ENCODE measurements at places on chromosomes 6 and 20.
A peak's percentile ranks its signal among the peaks of the same experiment; 100 is the strongest.

- DNase-seq: no peak
These were observed 164.7 kb upstream of the SNX9 start for GRCh38 chr6:157658301-157658700.

- no peak for DNase-seq
These were observed 43.4 kb downstream of the SLC23A2 start for GRCh38 chr20:4957939-4958362.

- DNase-seq: no peak
These were observed 49.8 kb upstream of the ENPP5 start for GRCh38 chr6:46220352-46221221.

GRCh38 chr6:33578164-33578563 lies 1.9 kb downstream of the BAK1 start:
- no peak for DNase-seq

- DNase-seq: no peak
These were observed 41.3 kb downstream of the HLA-DPB1 start for GRCh38 chr6:33116841-33117711.

- no peak for DNase-seq
These were observed 8.4 kb downstream of the CD40 start for GRCh38 chr20:46126440-46127056.

GRCh38 chr6:106763361-106763760 lies 134.0 kb downstream of the QRSL1 start:
- no peak for DNase-seq

DNA sequence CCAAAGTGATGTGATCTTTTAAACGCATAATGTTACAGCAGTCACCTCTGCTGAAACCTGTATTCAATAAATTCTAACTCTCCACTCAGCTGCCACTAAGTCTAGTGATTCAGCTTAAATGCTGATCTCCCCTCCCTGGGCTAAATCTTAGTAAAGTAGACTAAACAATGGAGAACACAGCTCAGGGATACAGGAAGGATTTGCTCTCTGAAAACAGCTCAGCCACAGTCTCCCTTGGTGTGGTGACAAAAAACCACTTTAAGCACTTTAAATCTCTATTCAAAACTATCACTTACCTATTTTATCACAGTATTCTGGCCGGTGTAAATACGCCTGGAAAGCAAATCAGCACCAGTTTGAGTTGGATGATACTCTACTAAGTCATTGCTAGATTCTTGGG lies 130.6 kb downstream of the RFX6 start:
- DNase-seq: no peak

GRCh38 chr6:36248980-36249379 lies 20.9 kb upstream of the PNPLA1 start:
- DNase-seq: no peak

- no peak for DNase-seq
These were observed 32.3 kb downstream of the MOXD1 start for GRCh38 chr6:132368916-132369481.

GRCh38 chr6:33279971-33280511 lies 3.1 kb downstream of the B3GALT4 start:
- no peak for DNase-seq

- DNase-seq: no peak
These were observed 1.1 kb upstream of the CD109 start for GRCh38 chr6:73694711-73695411.

DNA sequence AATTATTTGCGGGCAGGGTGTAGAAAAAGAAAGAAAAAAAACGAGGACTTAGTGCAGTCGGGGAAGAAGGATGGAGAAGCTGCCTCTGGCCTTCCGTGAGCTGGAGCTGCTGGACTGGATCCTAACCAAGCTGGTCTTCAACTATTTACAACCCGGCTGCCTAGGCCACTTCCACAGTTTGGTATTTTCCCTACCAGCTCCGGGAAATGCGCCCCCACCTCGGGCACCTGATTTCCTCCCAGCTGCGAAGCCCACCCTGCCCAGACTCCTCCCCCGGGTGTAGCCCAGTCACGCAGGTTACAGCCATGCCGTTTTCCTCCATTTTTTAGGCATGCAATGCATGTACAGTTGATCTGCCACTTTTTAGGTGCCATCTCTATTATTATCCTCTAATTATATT lies 21.2 kb downstream of the THEMIS start:
- DNase-seq: no peak

GRCh38 chr6:22751223-22751622 lies 181.9 kb downstream of the HDGFL1 start:
- DNase-seq: no peak

GRCh38 chr6:134309227-134309626 lies 8.7 kb downstream of the SGK1 start:
- no peak for DNase-seq

GRCh38 chr20:59123011-59123677 lies 40.5 kb upstream of the ZNF831 start:
- no peak for DNase-seq

DNA sequence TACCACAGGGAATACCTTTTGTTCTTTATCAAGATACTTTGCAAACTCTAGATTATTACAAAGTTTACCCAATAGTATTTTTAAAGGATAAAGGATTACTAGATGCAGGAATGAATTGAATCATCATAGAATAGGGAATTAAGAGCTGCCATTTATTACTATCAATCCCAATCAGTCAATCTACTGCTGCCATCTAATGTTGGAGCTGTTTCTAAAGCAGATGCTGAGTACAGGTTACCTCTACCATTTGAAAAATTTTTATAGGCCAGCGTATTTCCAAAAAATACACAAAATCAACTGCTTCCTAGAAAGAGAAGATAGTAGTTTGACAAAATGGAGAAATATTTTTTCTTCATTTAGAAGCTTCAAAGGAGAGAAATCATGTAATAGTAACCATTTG lies 520.4 kb downstream of the ADGRB3 start:
- no peak for DNase-seq

- DNase-seq: no peak
These were observed 148.8 kb downstream of the LRFN2 start for GRCh38 chr6:40438246-40438887.

DNA sequence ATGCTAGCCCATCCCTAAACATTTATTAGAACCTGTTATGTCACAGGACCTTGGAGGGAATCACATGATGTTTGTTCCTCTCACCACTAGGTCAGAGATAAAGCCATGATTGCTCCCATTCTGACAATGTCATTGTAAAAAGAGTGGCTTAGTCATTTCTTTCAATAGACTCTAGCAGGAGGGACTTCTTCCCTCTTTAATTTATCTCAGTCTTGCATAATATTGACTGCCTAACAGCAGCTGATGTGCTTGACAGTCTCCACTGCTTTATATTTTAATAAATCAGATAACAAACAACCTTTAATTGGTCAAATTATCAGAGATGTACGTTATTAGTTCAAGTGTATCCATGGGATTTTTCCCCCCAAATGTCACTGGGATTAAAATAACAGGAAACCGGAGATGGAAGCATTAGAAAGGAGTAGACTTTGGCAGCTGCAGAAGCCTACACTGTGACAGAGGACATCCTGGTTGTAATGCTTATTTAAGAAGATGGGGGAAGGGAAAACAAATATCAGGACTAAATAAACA lies 39.6 kb downstream of the LAMA4 start:
- no peak for DNase-seq

- DNase-seq: no peak
These were observed at the start of gene HELZ2 for GRCh38 chr20:63574156-63574828. HELZ2 (minus strand) TSS chr20:63574239; CDS start chr20:63572385, 1,854 bp downstream.

- no peak for DNase-seq
These were observed 374.6 kb upstream of the JARID2 start for GRCh38 chr6:14871221-14871620.

GRCh38 chr6:107318100-107318736 lies 141.1 kb downstream of the PDSS2 start:
- no peak for DNase-seq

- no peak for DNase-seq
These were observed 140.3 kb upstream of the SULF2 start for GRCh38 chr20:47925593-47925992.

DNA sequence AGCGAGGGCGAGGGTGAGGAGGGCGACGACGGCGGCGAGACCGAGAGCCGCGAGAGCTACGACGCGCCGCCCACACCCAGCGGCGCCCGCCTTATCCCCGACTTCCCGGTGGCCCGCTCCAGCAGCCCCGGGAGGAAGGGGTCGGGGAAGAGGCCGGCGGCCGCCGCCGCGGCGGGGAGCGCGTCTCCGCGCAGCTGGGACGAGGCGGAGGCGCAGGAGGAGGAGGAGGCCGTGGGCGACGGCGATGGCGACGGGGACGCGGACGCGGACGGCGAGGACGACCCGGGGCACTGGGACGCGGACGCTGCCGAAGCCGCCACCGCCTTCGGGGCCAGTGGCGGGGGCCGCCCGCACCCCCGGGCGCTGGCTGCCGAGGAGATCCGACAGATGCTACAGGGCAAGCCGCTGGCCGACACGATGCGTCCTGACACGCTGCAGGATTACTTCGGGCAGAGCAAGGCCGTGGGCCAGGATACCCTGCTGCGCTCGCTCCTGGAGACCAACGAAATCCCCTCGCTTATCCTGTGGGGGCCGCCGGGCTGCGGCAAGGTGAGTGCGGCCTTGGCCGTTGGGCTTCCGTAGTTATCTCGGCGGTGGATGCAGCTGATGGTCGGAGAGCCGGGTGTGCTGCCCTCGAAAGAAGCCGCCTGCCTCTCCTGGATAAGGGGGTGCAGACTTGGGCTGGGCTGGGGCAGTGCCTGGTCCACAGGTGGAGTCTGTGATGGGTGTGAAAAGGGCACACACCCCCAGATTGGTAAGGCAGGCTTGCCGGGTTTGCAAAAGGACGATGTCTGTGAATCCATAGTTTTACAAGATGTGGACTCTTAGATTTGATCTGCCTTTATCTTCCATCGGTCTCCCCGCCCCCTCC lies 938 bp downstream of the WRNIP1 start:
- DNase-seq: no peak

GRCh38 chr20:35539756-35540212 lies 2.1 kb upstream of the ERGIC3 start:
- peak; percentile 13 for DNase-seq

GRCh38 chr6:61909486-61909885 lies 376.5 kb downstream of the KHDRBS2 start:
- no peak for DNase-seq

GRCh38 chr6:36999061-36999750 lies 6.2 kb upstream of the FGD2 start:
- DNase-seq: peak; percentile 24

DNA sequence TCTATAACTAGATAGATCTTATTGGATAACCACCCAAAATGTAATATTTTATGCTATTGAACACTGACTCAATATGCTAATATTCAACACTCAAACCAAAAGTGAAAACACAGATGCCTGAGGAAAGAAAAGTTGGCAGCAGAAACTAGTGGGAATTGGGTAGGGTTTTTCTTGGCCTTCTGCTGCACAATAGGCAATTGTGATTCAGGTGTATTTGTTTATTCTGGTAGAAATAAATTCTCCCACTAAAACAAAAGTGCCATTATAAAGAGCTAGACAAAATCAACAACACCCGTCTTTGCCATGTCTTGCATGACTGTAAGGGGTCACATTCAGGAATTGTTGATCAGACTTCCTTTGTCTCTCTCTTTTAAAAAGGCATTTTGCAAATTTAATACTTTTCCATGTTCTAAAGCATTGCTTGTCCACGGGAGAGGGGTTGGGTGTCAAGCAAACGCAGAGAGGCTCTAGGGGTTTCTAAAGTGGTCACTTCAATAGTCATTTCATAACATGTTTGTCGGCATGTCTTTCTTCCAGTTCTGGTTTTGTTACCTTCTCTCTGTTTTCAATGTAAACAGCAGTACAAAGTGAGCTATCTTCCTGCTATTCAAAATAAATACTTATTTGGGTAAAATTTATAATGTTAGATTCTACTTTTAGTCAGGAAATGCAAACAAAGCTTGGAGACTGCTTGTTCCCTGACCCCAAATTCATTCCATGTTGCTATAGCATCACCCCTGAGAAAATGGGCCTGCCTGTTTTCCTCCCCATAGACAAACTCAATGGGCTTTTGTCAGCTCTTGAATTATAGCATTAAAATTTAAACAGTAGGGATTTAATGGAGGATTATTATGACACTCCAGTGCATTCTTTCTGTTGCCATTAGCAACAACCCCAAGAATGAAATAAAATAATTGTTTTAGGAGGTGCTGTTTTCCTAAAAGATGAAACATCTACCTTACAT lies 217.0 kb upstream of the CCN2 start:
- DNase-seq: no peak

DNA sequence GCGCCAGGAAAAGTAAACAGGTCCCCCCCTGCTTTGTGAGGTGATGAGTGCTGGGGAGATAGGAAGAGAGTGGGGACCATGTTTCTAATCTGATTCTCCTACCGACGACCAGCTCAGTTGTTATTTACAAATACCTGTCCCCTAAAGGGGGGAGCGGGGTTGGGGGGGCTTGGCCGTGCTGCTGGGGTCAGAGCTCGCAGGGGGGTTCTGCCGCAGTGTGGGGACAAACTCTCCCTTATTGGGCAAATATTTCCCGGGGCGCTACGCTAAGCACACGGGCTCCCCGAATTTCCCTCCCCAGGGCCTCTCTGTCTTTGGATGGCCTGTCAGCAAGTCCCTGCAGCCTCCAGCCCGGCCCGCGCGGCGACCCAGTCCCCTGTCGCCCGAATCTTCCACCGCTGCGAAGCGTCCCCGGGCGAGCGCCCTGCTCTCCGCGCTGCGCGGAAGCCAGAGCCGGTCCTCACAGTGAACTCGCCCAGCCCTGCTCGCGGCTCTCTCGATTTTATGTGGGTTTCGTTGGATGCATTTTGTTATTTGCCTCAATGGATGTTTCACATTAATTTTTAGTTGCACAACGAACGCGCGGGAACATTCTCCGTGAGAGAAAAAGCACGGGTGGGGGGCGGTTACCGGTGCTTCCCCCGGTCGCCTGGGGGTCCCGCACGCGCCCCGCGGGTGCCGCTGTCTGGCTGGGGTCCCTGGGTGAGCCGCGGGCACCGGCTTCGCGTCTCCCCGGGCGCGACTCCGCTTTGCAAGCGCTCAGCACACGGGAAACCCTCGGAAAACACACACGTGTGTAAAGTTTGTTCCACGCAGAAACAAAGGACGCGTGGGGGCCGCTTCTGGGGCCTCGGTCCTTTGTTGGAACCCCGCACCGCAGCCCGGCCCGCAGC lies 1.5 kb upstream of the STX16 start:
- no peak for DNase-seq

- no peak for DNase-seq
These were observed 70.4 kb downstream of the PLCB4 start for GRCh38 chr20:9139106-9139833.

DNA sequence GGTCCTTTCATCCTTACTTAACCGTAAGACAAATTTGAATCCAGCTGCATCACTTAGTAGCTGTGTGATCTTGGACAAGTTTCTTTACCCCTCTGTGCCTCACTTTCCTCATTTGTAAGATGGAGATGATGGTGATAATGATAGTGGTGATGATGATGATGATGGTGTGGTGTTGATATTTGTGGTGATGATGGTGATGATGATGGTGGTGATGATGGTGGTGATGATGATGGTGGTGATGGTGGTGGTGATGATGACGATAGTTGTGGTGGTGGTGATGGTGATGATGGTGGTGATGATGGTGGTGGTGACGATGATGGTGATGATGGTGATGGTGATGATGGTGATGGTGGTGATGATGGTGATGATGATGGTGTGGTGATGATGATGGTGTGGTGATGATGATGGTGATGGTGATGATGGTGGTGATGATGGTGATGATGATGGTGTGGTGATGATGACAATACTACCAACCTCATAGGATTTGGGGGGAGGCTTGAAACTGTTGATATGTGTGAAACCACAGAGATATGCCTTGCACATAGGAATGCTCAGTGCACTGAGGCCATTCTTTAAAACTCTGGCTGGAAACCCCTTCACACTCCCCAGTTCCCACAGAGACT lies 233.2 kb downstream of the LY86 start:
- no peak for DNase-seq

- DNase-seq: no peak
These were observed 5.5 kb downstream of the C6orf141 start for GRCh38 chr6:49555951-49556350.
